ENCODE measurements at places on chromosomes 13 and 19.

DNA sequence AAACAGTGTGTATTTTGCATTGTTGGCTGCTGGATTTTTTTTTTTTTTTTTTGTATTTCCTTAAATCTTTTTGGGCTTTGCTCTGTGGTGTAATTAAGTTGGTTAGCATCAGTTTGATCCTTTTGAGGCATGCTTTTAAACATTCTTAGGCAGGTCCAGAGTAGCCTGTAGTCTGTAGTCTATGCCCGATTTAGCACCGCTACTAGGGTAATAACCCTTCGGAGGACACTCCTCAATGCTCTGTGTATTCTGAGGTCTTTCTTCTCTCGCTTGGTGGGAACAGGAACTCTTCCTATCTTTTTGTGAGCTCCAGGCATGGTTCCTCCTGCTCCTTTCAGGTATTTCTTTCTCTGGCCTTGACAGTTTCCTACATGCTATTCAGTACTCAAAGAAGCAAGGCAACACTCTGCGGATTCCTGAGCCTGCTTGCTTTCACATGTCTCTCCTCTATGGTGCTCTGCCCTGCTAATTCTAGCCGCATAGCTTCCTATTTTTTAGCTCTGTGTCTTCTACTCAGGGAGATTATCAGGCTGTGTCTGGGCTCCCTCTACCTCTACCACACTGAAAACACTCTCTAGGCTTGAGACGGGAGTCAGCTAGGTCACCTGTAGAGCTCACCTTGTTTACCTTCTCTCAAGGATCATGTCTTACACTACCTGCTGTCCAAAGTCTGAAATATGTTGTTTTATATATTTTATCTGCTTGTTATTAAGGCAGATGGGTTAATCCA lies 195.1 kb downstream of the NDFIP2 start:
- no peak for DNase-seq

DNA sequence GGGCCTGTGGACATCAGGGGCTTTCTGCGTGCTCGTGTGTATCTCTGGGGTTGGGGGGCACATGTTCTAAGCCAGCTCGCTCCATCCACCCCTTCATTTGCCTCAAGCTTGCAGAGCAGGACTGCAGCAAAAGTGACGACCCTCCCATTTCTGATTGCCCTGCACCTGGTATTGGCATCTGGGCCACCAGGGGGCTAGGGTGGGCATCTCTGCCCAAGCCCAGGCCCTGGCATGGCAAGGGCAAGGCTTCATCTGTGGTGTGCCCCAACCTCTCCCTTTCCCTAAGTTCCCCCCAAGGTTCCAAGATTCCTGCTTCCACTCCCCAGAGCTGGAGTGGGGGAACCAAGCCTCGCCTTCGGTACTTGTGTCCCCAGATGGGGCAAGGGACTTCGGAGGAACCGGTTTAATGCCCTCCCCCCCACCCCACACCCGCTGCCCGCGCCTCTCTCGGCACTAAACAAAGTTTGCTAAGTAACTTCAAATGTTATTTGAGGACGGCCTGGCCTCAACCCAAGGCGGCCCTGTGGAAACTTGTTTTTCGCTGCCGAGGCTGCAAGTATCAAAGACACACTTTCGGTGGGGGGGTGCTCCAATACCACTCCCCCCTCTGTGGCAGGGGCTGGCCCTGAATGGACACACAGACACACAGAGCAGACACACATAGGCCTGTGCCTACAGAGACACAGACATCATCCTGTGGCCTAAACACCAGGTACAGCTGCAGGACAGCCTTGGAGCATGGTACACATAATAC lies 12.2 kb downstream of the NFIX start:
- DNase-seq: no peak

GRCh38 chr19:50928831-50929230 lies 17.6 kb upstream of the KLK4 start:
- DNase-seq: no peak

GRCh38 chr13:40261336-40261735 lies 405.1 kb downstream of the FOXO1 start:
- no peak for DNase-seq

DNA sequence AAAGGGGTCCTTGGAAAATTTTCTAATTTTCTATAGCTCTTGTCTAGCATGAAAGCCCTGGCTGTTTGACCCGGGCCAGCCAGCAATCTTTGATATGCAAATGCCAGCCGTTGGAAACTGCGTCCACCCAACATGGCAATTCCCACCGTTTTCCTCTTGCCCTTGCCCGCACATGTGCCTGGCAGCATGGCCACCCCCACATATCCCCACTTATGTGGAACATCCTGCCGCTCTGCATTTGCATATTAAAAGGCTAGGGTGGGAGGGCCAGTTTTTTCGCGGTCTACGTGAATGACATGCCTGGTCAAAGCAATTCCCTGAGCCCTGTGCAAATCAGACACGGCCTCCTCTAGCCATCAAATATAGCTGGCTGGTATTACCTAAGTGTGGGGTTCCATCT lies 110.3 kb upstream of the TDRD3 start:
- DNase-seq: no peak

- no peak for DNase-seq
Measured at GRCh38 chr13:110268061-110268460, 38.9 kb downstream of the COL4A1 start.

DNA sequence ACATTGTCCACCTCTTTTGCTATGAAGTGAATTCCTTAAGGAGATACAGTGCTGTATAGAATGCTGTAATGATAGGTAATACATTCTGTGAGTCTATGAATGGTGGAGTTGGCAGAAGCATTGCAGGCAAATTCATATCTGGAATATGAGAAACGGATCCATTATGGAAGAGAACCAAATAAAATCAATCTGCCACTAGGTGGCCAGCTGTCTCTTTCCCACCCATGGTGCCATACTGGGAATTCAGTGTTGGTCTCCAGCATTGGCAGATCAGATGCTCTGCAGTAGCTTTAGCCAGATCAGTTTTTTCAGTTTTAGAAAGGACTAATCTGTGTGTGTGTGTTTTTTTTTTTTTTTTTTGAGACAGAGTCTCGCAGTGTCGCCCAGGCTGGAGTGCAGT lies 27.6 kb downstream of the DNAJC3 start:
- DNase-seq: no peak

DNA sequence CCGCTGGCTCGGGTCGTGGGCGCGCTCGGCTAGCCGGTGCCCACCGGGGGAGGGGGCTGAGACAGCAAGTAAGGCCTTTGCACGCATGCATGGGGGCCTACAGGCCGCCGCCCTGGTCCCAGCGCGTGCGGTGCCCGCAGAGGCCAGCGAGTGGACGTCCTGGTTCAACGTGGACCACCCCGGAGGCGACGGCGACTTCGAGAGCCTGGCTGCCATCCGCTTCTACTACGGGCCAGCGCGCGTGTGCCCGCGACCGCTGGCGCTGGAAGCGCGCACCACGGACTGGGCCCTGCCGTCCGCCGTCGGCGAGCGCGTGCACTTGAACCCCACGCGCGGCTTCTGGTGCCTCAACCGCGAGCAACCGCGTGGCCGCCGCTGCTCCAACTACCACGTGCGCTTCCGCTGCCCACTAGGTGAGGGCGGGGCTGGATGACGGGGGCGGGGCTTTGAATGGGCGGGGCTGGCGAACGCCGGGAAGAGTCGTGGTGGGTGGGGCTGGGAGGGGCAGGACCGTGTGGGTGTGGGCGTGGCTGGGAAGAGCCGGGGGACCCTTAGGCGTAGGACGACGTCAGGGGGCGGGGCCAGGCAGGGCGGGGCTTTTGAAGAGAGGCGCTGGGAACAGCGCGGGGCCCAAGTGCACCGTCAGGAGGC lies 2.1 kb downstream of the CILP2 start:
- no peak for DNase-seq

GRCh38 chr13:98853771-98854221 lies 101.3 kb upstream of the SLC15A1 start:
- no peak for DNase-seq

DNA sequence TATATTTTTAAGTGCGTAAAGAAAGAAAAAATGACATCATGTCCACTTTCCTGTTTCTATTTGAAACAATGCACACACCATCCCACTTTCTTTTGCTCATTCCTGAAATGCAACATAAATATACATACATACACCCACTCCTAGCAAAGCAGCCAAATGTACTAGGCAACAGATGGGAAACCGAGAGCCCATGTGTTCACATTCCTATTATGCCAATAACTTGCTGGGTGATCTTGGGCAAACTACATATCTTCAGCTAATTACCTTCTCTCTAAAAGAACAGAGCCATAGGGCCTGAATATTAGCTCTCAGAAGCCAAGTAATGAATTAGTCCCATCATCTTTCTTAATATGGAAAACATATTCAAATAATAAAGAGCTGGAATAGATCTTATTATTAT lies 610.6 kb upstream of the ATXN8OS start:
- no peak for DNase-seq

- no peak for DNase-seq
Measured at GRCh38 chr13:47215736-47216135, 318.9 kb upstream of the HTR2A start.

DNA sequence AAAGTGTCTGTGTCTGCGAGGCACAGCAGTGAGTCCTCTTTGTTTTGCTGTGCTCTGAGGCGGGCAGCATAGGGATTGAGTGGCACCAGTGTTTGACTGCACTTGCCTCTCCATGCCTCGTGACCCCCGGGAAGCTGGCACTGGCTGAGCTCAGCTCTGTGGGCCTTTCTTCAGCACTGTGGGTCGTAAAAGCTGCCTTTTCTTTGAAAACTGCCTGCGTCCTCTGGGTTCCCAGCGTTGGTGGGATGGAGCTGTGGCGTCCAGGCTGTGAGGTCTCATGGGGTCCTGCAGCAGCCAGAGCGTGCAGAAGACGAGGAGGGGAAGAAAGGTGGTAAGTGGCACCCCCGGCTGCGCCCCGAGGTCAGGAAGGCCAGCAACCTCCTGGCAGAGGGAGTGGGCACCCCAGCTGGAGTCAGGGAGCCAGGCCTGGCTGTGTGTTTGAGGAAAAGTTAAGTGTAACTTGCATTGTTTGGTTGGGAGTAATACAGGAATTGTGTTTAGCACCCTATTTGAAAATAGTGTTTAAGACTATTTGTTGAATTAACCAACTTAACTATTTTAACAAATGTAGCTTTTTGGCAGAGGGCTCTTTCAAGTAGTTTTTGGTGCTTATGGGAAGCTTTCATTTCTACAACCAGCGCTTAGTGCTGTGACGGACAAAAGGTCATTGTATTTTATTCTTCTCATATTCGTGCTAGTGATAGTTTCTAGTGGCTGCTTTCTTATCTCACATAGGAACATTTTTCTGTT lies 79.3 kb upstream of the TEX29 start:
- no peak for DNase-seq

GRCh38 chr19:28949027-28949426 lies 263.9 kb downstream of the UQCRFS1 start:
- DNase-seq: no peak

DNA sequence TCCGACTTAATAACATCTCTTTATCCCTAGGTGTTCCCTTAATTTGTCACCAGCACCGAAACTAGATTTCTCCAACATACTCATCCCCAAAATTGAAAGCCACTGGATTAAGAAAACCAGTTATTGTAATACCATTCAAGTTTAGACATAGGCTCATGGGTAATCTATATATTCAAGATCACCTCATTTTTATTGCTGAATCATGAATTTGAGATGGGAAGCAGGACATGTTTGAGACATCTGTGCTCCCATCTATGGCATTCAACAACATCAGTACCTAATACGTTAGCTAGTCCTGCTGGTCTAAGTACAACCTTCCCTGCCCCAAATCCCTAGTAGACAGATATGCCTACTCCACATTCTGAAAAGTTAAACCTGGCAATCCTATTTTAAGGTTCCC lies 820.6 kb downstream of the PCDH9 start:
- DNase-seq: no peak

DNA sequence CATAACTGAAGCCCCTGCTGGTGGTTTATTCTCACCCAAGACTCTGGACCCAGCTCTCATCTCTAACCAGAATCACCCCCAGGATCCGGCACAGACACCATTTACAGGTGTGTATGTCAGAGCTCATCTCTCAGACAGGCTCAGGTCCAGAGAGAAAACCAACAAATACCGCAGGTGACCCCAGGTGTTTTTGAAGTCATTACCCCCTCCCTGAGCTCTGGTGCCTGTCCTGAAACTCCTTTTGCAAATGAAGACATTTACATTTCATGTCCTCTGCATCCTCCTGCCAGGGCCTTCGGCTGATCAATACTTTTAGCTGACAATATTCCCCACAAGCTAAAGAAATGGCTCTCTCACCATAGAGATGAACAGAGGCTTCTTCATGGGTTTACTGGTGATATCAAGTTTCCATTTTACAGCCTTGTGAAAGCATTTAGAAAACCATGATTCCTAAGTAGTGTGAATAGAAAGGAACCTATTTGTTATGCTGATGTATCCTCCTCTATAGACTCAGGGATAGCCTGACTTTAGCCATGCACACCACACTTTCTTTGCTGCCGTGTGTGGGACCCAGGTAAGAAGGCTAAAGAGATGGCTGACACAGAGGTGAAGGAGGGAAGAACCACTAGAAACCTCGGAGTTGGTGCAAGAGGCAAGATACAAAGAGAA lies 131.3 kb downstream of the KCTD15 start:
- DNase-seq: no peak

- DNase-seq: no peak
Measured at GRCh38 chr19:56894626-56895025, 54.1 kb upstream of the PEG3 start.

- DNase-seq: no peak
Measured at GRCh38 chr13:100131863-100132574, 43.1 kb downstream of the PCCA start.

DNA sequence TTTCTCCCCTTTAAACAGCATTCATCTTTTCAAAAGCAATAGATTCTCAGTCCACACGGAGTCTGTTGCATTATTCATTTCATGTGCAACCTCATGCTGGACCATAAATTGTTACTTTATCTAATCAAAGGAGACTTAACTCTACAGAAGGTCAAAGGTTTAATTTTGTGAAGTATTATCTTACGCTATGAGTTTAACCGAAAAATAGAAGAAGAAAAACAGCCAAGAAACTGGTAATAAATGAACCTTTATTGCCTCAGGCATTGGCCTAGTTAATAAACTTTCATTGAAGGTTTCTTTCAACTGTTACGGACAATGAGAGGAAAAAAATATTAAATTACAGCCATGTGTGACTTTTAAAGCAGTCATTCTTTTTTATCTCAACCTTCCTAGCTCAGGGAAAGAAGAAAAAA lies 223.6 kb downstream of the DACH1 start:
- DNase-seq: no peak

DNA sequence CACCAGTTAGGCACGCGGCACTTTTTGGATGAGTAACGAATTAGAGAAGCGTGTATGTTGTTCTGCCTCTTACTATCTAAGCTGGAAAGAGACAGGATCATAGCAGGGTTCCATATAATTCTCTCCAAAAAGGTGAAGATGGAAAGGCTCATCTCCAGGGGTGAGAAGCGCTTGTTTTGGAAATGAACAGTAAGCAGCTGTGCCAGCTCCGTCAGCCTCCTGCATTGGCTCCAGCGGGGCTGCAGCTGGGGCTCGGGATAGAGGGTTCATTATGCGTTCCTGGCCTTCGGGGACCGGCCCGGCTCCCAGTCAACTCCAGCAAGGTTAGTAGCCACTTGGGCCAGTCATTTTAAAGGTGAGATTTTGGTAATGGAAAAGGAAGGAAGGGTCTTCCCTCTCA lies 155.5 kb downstream of the COL4A1 start:
- no peak for DNase-seq

GRCh38 chr19:21022996-21023395 lies 2.5 kb downstream of the ZNF430 start:
- no peak for DNase-seq

GRCh38 chr19:10553943-10554381 lies 10.3 kb downstream of the ATG4D start:
- DNase-seq: no peak

Data from progenitor cell of endocrine pancreas (in vitro differentiated cells).